Stimulated activated naive CD4-positive, alpha-beta T cell (primary cell): ENCODE measurements at places on chromosomes 6 and 20.

GRCh38 chr6:169961772-169962561 lies 210.5 kb downstream of the ERMARD start:
- peak; percentile 23 for DNase-seq

DNA sequence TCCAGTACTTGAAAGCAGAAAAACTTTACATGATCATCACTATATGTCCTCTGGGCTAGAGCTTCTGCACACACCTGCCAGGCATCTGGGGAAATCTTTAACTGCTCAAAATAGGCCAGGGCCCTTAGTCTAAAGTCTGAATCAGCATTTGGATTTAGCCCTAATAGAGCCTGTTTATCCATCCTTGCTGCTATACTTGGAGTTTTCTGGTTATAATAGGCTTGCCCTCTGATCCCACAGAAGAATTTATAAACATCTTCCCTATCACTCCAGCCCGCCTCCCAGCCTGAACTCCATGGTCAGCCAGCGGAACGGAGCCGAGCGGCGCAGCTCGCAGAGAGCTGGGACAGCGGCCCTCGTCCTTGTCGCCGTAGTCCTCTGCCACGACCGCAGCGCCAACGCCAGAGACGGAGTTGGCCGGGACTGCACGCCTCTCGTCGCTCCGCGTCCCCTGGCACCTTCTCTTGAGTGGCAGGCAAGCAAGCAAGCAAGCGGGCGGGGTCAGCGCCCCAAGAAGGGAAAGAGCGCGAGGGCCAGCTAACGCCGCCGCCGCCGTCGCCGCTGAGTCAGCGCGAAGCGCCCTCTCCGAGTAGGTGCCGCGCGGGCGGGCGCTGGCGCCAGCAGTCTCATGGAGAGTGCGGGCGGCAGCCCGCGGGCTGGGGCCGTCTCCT lies 25.4 kb upstream of the ASIP start:
- DNase-seq: no peak

DNA sequence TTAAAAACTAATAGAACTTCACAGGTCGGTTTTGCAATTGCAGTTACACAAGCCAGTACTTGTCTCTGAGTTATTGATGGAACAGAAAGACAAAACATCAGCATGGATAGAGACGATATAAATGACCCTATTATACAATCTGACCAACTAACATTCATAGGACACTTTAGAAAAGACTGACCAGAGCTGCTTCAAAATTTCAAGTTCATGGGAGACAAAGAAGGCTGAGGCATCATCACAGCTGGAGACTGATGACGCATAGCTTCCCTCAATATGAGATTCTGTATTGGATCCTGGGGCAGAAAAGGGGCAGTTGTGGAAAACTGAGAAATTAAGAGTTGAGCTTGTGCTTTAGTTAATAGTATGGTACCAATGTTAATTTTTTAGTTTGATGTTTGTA lies 174.0 kb downstream of the THBS2 start:
- DNase-seq: no peak

- DNase-seq: no peak
Observed at GRCh38 chr6:11278207-11278559, 45.7 kb upstream of the NEDD9 start.

DNA sequence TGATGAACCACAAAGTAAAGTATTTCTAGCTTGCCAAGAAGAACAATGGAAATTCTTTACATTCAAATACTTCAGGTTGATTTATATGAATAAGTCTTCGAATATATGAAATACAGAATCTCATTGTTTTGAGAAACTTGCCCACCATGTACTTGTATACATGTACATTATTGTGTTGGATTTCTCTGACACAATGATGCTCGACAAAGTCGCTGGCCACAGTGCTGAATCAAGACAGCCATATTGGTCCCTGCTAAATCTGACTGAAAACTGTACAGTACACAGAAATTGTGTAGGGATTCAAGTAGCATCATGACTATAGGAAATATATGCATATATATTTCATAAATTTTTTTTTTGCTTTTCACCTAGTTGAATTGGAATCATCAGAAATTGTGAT lies 13.1 kb upstream of the LIN28B start:
- no peak for DNase-seq

DNA sequence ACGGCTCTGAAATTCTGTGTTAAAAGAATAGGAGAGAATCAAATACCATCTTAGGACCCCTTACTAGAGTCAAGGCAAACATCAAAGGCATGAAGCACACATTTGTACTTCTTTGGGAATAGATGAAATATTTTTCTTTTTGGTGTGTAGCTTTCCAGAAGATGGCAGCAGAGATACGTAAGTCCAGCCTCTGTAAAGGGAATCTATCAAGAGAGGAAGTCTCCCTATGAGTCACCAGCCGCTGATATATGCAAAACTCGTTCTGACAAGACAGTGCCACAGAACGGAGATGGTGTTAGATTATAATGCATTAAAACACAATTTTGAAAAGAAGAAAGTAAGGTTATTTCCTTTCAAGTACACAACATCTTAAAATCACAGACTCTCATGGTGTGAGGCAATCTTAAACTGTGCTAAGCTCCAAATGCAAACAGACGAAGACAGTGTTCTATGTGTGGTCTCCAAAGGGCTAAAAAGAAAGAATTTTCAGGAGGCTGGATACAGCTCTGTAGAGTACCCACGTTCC lies 120.0 kb upstream of the AGPAT4 start:
- DNase-seq: no peak

DNA sequence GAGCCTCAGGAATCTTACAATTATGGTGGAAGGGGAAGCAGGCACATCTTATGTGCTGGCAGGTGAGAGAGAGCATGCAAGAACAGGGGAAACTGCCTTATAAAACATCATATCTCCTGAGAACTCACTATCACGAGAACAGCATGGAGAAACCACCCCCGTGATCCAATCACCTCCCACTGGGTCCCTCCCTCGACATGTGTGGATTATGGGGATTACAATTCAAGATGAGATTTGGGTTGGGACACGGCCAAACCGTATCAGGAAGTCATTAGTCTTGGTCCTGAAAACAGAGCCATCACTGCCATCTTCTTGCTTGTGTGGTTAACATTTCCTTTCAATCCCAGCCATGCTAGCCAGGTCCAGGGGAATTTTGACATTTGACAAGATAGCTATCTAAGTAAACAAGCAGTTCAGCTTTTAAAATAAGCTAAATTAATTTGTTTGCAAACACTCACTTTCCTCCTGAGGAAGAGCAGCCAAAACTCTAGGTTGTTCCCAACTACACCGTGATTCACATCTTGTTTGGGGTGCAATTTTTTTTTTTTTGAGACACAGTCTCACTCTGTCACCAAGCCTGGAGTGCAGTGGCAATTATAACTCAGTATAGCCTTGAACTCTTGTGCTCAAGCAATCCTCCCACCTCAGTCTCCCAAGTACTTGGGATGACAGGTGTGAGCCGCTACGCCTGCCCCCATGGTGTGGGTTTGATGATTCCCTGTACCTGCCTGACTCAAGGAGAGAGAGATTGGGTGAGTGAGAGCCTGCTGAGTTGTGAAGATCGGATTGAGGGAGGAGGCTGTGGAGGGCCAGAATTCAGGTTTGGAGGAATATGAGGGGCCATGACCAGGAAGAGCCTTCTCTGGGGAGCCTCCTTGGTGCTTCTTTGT lies 13.0 kb upstream of the PPP1R14C start:
- DNase-seq: no peak

DNA sequence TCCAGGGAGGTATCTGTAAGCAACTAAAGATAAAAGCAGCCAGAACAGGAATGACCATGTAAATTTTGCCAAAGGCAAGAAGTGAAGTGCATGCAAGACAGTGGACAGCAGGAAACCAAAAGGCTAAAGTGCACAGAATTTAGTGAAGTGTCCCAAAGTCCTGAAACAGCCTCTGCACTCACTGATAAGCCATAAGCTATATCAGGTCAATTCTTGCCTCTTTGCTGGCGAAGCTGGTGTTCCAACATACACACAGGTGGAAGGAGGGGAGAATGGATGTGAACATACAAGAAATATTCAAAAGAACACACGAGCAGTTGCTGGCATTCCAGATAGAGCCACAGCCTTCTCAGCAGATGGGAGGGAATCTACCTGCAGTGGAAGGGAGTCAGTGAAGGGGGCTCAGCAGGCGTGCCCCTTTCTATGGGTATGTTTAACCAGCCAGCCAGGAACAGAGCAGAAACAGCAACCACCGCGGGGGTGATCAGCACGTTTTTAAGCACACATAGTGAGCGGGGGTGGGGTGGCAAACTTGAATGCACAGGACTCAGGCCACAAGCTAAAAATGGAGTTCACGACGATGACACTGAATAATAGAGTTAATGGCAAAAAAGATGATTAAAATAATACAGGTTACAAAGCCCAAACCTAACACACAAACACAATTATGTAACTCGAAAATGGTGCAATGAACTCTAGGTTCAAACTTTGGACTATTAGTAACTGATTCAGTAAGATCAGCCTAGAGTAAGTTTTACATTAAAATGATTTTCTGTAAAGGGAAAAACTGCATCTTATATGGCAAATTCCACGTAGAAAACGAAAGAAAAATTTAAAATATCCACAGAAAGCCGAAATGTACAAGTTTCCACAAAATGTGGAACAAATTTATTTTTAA lies 1.2 kb downstream of the ECI2 start:
- peak; percentile 16 for DNase-seq

DNA sequence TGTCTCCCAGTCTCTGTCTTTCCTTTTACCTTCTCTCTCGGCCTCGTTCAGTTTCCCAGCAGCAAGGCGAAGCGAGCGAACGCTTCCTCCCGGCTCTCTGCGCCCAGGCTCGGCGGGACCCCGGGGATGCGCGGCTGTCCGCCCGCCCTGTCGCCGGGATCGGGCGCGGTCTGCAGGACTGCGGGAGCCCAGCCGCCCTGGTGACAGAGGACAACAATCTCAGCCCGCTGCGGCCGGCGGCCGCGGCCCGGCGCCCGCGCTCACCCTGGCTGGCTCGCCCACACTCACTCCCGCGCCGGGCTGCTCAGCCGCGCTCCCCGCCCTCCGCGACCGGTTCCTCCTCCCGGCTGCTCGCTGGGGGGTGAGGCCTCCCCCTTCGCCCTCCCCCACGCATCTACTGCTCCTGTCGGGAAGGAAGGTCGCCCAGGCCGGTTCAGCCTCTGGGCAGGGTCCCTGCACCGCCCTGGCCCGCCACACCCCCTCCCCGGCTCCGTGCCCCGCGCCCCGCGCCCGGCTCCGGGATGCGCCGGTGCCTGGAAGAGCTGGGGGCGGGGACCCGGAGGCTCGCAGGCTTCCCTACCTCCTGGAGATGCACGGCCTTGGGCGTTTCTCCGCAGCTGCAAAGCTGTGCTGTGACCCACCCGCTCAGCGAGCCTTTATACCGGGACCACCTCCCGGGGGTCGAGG lies 410 bp downstream of the SYNE1 start:
- no peak for DNase-seq

GRCh38 chr6:47352194-47352920 lies 42.7 kb upstream of the TNFRSF21 start:
- DNase-seq: no peak

DNA sequence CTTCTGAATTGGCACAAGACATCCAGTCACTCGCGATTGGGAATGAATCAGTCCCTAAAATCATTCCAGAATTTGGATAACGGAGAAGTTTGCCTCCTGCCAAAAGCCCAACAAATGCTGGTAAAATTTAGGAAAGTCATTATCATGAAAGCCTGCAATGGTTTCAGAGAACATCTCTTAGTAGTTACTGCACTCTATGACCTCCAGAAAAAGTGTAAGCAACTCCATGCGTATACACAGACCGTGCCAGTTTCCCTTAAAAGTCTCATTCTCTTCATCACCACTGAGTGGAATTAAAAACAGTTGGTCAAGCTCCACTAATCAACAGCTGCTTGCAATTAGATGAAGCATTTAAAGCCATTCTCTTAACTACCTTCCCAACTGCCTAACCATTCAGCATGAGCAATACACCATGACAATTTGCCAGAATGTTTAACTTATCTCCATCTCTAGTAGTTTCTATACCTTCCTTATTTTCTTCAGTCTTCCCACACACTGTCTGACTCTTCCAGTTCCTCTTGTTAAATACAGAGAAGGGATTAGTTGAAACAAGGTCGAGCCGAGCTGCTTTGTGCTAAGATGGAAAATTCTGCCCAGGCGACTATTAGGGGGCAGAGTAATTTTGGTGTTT lies 183.6 kb upstream of the PRDM1 start:
- DNase-seq: no peak

- DNase-seq: no peak
Observed at GRCh38 chr6:108627692-108628550, 67.2 kb downstream of the FOXO3 start.

- DNase-seq: peak; percentile 23
Observed at GRCh38 chr6:155171109-155171746, 92.6 kb upstream of the CLDN20 start.

DNA sequence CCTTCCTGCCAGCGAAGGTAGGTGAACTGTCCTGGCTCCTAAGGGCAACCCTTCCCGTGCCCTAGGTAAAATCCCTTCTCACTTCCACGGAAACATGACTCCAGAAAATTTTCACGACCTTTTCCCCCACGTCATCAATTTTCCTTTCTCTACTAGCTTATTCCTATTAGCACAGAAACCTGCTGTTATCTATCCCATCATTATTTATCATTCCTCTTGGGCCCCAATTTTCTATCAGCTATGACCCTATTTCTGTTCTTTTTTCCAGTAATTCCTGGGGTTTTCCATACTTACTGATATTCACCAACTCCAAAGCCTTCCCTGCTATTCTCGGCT lies 23.8 kb upstream of the GCM1 start:
- no peak for DNase-seq

DNA sequence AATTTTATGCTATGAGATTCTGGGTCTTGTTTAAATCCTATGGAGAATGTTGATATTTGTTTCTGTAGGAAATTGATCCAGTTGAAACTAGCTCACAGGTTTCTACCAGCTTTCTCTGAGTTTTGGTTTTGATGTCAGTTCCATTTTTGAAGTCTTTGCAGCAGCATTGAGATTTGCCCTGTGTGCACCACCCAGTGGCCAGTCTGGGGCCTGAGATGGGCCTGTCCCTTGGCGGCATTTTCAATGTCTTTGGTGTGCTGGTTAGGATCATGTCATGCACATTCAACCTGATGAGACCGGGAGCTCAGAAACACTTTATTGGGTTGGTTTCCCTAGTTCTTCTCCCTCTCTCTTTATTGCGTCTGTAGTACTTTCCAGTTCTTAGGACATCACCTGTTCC lies 395.2 kb upstream of the MAP3K7 start:
- DNase-seq: no peak

DNA sequence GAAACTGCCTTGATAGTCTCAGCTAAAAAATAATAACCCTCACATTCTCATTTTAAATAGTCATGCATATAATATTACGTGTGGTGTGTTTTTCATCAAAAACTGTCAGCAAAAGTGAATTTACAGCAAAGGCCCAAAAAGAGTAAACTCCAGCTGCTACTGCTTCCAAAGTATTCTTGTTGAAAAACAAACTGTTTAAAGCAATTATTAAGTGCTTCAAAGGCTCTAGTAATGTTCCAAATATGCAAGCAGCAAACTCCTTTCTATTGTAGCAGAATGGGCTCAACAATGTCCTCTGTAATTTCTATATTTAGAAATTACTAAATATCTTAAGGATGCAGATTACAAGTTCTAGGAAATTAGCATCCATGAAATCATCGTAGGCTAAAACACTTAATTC lies 280.0 kb upstream of the TBX18 start:
- no peak for DNase-seq

DNA sequence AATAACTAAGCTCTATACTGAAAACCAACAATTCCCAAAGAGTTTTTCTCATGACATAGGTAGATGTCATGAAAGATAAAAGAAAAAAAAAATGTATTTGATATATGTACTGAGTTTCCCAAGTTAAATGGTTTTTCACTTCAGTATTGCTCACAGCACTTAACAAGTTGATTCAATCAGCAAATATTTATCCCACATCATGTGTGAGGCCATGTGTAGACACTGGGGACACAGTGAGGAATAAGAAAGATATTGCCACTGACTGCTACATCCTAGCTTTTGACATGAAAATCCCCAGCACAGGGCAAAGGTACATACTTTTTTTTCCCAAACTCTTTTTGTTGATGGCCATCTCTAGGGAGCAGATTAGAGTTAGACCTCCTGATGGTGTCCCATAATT lies 25.3 kb downstream of the SPTLC3 start:
- no peak for DNase-seq
